Caco-2 (cell line): ENCODE measurements at places on chromosomes 6 and 20.

- no peak for DNase-seq
Observed at GRCh38 chr6:89938014-89938413, 43.7 kb downstream of the GJA10 start.

DNA sequence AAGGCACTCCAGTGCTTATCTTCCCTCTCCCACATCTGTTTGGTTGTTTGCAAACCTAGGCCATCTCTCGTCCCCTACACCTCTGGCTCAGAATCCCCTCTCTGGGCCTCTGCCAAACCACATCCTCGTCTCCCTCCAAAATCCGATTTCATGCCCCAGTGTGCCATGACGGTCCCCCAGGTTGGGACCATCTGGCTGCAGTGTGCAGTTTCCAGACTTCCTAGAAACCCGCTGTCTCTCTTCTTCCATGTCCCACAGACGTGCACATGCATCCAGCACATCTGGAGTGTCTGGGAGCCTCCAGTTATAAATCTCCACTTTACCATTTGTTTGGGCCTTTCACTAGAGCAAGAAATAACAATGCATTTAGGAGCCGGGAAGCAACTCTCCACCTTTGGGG lies 316.2 kb downstream of the KIF16B start:
- no peak for DNase-seq

DNA sequence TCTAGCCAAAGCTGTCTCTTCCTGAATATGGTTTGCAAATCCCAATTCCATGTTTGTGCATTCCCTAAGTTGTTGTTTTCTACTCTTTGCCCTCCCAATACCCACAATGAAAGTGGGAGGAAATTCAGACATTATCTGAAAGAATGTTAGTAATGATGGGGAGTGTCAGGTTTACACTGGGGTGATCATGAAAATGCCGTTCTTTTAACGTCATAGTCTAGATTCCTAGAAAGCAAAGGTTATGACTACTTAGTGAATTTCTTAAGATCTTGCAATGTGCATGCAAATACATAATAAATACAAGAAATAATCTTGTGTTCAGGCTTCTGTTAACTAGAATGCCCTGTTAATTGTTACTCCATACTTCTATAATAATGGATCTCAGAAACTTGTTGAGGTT lies 101.0 kb downstream of the LCA5 start:
- DNase-seq: peak; percentile 19

- DNase-seq: no peak
Observed at GRCh38 chr6:139391709-139392108, 17.3 kb upstream of the CITED2 start.

DNA sequence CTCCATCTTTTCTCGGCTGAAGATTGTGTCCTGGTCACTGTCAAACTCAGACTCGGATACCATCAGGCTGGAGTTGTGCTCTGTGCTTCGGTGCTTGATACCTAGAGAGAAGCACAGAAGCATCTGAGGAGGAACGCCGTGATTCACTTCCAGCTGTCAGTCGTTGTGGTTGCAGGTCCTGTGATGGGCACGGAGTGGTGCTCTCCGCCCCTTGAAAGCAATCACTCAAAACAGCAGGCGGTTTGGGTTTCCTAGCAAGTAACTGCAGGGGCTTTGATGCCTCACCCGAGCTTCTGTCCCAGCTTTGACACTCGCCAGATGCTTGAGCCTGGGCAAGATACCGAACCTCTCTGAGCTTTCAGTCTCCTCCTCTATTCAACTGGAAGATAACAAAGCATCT lies 52.5 kb downstream of the ALDH5A1 start:
- no peak for DNase-seq

- no peak for DNase-seq
Observed at GRCh38 chr6:144317736-144318135, 32.6 kb downstream of the UTRN start.

- no peak for DNase-seq
Observed at GRCh38 chr6:13700232-13700631, 11.4 kb downstream of the RANBP9 start.

GRCh38 chr20:19212821-19213502 lies 520 bp downstream of the SLC24A3 start:
- DNase-seq: peak; percentile 81

DNA sequence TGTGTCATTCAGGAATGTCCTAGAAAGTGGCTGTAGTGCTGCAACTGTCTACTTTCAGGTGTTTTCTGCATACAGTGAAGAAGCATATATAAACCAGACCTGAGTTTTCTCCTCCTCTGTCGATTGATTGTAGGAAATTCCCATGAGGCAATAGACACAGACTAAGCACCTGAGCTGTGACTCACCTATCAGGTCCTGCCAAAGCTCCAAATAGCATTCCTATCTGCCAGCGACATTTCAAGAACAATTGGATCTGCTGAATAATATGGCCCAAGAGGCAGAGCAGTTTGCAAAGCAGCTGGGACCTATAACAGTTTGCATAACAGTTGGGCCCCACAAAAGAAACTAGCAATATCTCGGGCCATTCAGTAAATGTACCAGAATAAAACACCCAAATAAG lies 360.4 kb downstream of the HAO1 start:
- DNase-seq: no peak

GRCh38 chr6:56567501-56567900 lies 75.2 kb downstream of the DST start:
- DNase-seq: no peak

- DNase-seq: no peak
Observed at GRCh38 chr6:90028995-90029635, 134.8 kb downstream of the GJA10 start.

DNA sequence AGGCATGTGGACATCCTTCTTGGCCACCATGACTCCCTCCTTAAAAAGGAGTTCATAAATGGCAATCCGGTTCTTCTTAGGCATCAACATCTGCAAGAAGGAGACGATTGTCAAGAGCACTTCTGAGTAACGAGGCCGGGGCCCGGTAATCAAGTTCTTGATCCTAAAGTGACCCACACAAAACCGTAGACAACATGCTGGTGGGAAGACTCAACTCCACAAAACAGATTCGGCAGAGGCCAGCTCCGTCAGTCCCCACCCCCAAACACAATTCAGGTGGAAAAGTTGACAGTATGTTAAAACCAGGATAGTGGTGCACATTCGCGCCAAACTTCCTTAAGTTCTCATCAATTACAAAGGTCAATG lies 754 bp downstream of the RPS10 start:
- DNase-seq: no peak

DNA sequence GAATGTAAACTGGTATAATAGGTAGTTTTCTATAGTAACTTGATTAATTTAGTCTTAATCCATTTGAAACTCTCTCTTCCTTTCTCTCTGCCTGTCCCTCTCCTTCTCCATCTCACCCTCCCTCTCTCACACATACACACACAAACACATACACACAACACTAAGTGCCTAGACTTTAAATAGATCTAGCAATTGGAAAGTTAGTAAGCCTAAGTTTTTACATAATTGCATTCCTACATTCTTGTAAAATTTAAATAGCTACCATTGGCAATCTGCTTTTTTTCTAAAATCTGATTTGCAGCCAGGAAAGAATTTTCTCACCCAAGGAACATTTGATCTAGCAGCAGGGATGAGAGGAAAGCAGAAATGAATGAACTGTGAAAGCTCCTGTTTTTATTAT lies 15.7 kb downstream of the GFRA4 start:
- no peak for DNase-seq

GRCh38 chr6:13446381-13446780 lies 41.0 kb downstream of the GFOD1 start:
- no peak for DNase-seq

DNA sequence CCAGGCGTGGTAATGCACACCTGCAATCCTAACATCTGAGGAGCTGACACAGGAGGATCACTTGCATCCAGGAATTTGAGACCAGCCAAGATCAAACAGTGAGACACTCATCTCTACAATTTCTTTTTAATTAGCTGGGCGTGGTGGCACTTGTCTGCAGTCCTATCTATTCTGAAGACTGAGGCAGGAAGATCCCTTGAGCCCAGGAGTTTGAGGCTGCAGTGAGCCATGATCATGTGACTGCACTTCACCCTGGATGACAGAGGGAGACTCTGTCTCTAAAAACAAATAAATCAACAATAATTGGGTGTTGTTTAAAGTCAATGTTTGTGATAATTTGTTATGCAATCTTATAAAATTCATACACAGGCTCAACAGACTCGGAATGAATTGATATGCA lies 18.0 kb upstream of the HLA-A start:
- DNase-seq: no peak

- no peak for DNase-seq
Observed at GRCh38 chr20:45377269-45377668, 856 bp downstream of the TP53TG5 start.

GRCh38 chr6:27757307-27757706 lies 154.9 kb downstream of the OR2B2 start:
- DNase-seq: peak; percentile 42

DNA sequence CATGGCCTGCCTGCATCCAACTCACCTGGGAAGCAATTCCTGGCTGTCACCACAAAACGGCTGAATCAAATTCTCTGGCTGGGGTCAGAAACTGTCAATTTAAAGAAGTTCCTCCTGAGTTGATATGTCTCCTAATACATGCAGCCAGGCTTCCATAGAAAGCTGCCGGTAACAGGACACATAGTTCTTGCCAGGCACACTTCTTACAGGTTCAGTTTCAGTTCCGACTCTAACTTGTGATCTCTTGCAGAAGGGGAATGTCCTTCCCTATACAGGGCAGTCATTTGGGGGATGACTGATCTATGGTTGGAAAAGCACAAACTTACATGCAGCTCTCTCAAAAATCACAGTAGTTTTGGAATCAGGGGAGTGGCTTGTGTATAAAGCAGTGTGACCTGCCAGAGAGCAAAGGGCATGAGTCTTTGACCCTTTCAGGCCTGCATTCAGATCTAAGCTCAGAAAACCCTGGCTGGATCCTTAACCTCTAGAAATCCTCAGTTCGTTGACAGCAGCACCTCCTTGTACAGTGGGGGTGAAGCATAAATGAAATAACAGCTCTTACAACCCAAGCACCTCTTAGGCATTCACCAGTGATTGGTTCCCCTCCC lies 195.6 kb downstream of the SCP2D1 start:
- no peak for DNase-seq

DNA sequence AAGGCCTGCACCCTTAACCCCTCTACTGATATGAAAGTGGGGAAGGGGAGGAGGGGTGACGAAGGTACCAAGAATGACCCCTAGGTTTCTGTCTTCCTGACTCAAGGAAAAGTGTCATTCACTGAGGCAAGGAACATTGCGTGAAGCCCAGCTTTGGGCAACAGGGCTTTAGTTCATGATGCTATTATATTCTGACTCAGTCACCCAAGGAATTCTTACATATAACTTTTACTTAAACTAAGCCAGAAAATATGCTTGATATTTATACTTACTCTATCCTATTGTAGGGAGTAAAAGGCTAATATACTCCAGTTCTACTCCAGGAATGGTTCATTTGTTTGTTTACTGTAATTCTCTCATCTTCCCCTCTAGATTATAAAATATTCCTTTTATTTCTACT lies 60.5 kb downstream of the DOP1A start:
- no peak for DNase-seq

GRCh38 chr20:62603021-62603906 lies 39.0 kb upstream of the SLCO4A1 start:
- DNase-seq: no peak

GRCh38 chr6:110951986-110952794 lies 6.3 kb upstream of the GTF3C6 start:
- peak; percentile 79 for DNase-seq

DNA sequence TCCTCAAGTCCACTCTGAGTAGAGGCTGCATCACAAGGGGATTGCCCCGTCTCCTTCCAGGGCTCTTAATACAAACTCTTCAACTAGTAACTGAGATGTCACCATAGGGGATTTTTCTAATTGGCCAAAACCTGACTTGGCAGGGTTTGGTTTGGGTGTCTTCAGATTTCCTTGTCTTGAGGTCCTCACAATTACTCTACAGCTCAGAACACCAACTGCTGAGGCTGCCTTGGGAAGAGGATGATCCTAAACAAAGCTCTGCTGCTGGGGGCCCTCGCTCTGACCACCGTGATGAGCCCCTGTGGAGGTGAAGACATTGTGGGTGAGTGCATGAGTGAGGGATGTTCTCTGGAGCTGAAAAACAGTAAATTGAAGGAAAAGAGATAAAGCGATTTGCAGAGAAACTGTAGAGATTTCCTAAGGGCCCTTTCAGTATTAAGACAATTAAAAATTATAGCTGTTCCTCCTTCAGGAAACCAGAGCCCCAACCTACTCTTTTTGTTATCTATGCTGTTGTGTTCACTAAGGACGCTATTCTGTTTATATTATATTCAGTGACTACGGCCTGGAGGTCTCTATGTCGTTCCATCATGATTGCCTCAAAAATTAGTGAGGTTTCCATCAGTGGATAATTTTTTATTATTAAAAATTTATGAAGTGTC lies at the start of gene HLA-DQA1:
HLA-DQA1 (plus strand) TSS at position 188 of the 662 bp plus-strand sequence; CDS start at position 241, 53 bp downstream.
- DNase-seq: no peak

DNA sequence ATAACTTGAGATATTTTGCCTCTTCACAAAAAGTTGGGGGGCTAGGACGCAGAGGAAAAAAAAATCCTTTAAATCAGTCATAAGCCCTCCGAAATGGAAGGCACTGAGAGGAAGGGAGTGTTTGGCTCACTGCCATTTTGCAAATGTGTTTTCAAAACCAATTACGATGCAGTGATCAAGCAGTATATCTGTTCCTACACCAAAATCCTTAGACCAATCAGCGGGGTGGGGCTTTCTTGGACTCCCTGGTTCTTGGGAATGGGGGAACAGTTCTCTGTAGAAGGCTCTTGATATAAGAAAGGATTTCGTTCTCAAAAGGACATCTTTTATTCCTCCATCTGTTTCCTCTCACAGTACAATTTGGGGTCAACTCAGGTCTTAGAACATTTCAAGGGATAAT lies 478.6 kb upstream of the JARID2 start:
- no peak for DNase-seq

- DNase-seq: no peak
Observed at GRCh38 chr20:4544765-4545164, 176.9 kb upstream of the PRND start.

- DNase-seq: no peak
Observed at GRCh38 chr20:2293486-2293885, 2.3 kb upstream of the TGM3 start.

DNA sequence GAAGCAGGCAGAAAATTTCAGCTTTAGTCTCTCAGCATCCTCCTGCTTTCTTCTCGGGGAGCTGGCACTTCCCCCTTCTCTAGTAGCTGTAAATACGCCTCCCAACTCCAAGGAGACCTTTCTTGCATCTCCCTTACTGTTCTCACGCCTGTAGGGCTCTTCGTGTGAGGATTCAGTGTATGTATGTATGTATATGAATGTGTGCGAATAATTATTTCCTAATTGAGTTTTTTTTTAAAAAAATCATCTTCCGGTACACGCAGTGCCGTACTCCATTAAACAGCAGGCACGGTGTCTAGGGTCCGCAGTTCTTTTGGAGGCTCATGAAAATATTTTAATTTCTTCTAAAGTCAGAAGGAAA lies 85.4 kb downstream of the HFE start:
- no peak for DNase-seq

GRCh38 chr20:25290646-25291431 lies 43.0 kb downstream of the PYGB start:
- no peak for DNase-seq
